ENCODE measurements at places on chromosomes 7 and 10. TPM values are rescaled to one million over a fixed set of nuclear protein-coding genes. Genes with fewer than 3 reads are reported as not detected.
A peak's percentile ranks its signal among the peaks of the same experiment; 100 is the strongest.

DNA sequence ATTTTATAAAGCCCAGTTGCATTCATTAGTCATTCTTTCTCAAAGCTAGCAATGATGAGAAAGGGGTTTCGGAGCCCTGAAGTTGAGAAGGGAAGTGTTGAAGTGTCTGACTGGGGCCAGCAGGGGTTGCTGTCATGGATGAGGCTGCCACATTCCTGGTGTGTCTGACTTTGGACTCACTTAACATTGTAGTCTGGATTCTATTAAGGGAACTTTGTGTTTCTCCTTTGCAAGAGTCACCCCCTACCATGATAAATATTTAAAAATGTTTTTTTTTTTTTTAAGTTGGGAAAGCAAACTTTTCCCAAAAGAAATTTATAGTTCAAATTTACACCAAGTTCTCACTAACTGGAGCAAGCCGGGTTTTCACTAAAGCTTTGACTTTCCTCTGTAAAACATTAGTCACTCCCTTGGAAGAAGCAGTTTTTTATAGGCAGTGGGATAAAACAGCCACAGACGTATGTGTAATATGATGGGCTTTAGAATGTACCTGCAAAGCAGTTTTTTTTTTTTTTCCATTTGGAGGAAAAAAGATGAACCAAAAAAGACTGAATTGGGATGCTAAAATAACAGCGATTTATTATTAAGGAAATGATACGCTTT, 243.6 kb downstream of the TWIST1 start:
- no peaks in the 10 kb centered on the region for H3K4me1 ChIP-seq
- no peak for DNase-seq
- no peaks in the 10 kb centered on the region for H3K27me3 ChIP-seq
- H3K4me3 ChIP-seq: no peak overlapping the region
- H3K36me3 ChIP-seq: no peaks in the 10 kb centered on the region
- no peak overlapping the region for H3K27ac ChIP-seq

- no peak for DNase-seq
- H3K4me1 ChIP-seq: no peaks in the 10 kb centered on the region
- no peak overlapping the region for H3K4me3 ChIP-seq
These were observed 11.4 kb upstream of the MRPS16 start for GRCh38 chr10:73263693-73264347.

GRCh38 chr10:52778511-52779392, 6.2 kb upstream of the MBL2 start:
- H3K27ac ChIP-seq: no peak overlapping the region
- H3K4me3 ChIP-seq: no peak overlapping the region
- peaks cover 7% of the 10 kb centered on the region for H3K27me3 ChIP-seq
- no peaks in the 10 kb centered on the region for H3K36me3 ChIP-seq

GRCh38 chr7:122291189-122291588, 13.4 kb downstream of the FEZF1 start:
- no peaks in the 10 kb centered on the region for H3K4me1 ChIP-seq
- no peak overlapping the region for H3K4me3 ChIP-seq
- no peaks in the 10 kb centered on the region for H3K36me3 ChIP-seq
- H3K27ac ChIP-seq: no peak overlapping the region

GRCh38 chr7:47304727-47305719, 276.9 kb downstream of the TNS3 start:
- H3K4me3 ChIP-seq: no peak overlapping the region
- no peaks in the 10 kb centered on the region for H3K27me3 ChIP-seq
- peaks cover 56% of the 10 kb centered on the region for H3K36me3 ChIP-seq
- DNase-seq: no peak

- H3K4me1 ChIP-seq: peaks cover 58% of the 10 kb centered on the region
- H3K36me3 ChIP-seq: no peaks in the 10 kb centered on the region
- H3K4me3 ChIP-seq: peak within 1 kb of the TSS; percentile 66
- DNase-seq: peak; percentile 54
These were observed at the start of gene DENND2A for GRCh38 chr7:140640727-140641523. DENND2A (minus strand) TSS chr7:140640813; CDS start chr7:140602397, 38,416 bp downstream.

DNA sequence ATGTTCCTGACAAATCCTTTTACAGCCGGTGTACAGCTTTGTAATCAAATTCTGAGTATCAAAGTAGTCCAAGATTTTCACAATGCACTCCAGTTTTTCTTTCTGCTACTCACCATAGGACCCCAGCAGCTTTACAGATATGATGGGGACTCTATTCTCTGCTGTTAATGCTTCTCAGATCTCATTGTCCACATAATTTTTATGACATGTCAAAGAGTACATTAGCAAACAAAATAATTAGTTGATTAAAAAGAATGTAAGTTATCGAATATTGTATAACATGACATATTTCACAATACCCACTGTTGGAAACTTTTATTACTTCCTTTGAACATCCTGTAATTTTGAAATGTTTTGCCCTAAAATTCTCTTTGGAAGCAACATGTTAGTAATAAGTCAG, 81.4 kb upstream of the KIAA1217 start:
- H3K4me1 ChIP-seq: no peaks in the 10 kb centered on the region
- no peaks in the 10 kb centered on the region for H3K36me3 ChIP-seq
- H3K4me3 ChIP-seq: no peak overlapping the region
- no peak overlapping the region for H3K27ac ChIP-seq
- H3K27me3 ChIP-seq: no peaks in the 10 kb centered on the region
- no peak for DNase-seq

CTTNBP2 gene
- 18.6 TPM for total RNA-seq
